ENCODE measurements at places on chromosomes 2 and 18.

GRCh38 chr2:121736462-121737336, at the start of gene NIFK:
Gene NIFK, minus strand, starts transcription at chr2:121736875. Its CDS starts 25 bp downstream, at chr2:121736850.
- DNase-seq, result peak; percentile 98

DNA sequence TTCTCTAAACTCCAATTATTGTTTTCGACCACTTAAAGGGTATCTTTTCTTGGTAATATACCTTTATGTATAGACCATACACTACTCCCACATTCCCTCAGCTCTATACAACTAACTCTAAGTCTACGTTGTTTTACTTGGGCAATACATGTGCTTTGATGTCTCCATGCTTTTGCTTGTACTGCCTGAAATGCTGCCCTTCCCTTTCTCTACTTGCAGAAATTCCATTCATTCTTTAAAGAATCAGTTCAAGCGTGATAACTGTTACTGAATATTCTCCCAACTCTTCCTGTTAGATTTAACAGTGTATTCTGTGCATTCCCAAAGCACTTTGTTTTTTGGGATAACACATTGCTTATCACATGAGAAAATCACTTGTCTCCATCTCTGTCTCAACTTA, 157.0 kb upstream of the AQP4 start:
- no peak for DNase-seq

GRCh38 chr2:30448308-30448707, 1.3 kb downstream of the LCLAT1 start:
- DNase-seq, result no peak

DNA sequence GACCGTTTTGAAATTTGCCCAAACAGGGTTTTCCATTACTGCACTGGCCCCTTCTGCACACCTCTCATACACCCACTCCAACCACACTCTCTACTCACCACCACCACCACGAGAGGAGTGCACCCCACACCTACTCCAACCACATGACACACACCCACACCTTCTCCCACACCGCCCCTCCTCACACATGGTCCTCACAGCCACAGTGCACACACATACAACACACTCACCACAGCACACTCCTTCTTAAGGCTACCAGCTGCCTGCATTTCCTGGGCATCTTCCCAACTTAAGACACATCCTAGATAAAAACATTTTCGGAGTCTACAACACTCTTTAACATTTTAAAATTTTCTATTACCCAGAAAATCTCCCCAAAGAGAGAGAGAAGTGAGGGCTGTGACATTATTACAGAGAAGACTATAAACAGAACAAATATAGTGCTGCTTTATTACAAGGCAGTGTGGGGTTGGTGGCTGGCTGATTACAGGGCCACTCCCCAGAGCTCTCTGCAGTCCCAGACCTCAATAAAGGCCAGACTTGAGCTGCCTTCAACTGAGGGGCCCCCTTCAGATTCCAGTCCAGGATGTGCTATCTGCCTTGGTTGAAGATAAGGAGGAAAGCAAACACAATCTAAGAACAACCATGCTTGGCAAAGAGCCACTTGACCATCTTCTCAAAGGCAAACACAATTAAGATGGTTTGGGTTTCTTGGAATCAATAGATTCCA, 36.1 kb downstream of the NHEJ1 start:
- DNase-seq, result no peak

GRCh38 chr2:226715347-226715990, 84.2 kb downstream of the IRS1 start:
- DNase-seq, result no peak

DNA sequence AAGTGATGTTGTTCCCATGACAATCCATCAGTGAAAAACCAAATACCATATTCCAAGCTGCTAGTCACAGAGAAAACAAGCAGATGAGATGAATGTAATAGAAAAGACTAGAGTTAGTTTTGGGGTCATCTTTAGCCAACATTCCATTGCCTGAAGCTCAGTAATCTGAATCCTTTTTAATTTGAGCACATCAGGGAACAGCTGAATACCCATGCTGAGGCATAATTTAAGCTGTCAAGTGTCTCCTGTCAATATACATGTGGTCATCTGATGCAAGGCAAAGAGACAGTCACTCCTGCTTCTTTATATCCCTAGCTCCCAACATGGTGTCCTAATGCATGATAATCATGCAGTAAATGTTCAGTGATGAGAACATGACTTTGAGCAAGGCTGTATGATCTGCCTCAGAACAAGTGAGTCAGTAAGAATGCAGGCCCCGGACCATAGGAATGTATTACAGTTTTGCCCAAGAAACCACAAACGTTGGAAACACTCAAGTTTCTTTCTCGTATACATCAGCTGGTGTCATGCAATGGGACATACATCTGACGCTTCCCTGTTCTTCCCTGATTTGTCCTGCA, 48.0 kb downstream of the CDK15 start:
- peak; percentile 99 for DNase-seq
